ENCODE measurements at places on chromosomes 12 and 14.

DNA sequence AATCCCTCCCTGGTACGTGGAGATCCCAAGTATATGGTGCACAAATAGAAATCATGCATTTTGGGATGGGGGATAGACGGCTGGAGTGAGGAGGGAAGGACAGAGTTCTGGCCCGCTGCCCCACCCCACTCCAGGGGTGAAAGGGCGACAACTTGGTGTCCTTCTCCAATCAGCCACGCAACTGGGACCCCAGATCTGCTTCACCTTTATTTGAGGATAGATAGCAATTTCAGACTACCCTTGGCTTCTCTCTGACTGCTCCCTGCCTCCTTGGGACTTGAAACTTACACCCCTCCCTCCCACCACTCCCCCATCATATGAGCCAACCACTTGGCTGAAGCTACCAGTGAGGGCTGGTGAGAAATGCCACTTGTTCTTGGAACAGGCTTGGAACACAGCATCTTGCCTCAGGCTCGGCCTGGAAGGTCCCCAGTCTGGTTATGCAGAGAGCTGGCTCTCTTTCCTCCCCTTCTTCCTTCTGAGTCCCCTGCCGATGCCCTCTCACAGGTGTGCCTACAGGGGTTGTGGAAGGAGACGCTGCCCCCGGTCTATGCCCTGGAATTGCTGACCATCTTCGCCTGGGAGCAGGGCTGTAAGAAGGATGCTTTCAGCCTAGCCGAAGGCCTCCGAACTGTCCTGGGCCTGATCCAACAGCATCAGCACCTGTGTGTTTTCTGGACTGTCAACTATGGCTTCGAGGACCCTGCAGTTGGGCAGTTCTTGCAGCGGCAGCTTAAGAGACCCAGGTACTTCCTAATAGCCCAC is 8.1 kb downstream of the OAS3 start:
- DNase-seq = no peak

GRCh38 chr14:35934499-35934898 is 108.4 kb downstream of the BRMS1L start:
- DNase-seq = no peak

DNA sequence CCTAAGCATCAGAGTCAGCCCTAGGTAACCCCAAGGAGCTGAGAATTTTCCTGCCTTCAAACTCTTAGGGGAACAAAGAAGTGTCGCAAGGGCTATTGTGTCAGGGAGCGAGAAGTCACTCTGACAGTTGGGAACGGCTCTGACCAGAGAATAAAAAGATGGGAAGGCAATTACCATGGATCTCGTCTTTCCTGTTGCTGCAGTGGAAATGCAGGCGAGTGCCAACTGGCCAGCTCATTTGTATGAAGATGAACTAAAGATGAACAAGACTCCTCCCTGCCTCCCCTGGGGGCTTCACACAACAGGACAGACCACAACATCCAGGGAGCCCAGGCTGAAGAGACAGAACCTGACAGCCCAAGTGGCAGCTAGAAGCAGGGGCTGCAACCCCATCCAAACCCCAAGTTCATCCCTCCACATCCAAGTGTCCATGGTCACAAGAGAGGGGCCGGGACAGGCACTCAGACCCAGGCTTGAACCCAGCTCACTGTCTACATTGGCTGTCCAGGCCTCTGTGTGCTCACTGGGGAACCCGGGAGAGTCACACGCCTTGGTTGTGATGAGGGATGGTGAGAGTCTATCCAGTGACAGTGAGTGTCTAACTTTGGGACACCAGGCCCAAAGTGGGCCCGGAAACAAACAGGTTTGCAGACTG is 322.4 kb downstream of the BCL11B start:
- no peak for DNase-seq

DNA sequence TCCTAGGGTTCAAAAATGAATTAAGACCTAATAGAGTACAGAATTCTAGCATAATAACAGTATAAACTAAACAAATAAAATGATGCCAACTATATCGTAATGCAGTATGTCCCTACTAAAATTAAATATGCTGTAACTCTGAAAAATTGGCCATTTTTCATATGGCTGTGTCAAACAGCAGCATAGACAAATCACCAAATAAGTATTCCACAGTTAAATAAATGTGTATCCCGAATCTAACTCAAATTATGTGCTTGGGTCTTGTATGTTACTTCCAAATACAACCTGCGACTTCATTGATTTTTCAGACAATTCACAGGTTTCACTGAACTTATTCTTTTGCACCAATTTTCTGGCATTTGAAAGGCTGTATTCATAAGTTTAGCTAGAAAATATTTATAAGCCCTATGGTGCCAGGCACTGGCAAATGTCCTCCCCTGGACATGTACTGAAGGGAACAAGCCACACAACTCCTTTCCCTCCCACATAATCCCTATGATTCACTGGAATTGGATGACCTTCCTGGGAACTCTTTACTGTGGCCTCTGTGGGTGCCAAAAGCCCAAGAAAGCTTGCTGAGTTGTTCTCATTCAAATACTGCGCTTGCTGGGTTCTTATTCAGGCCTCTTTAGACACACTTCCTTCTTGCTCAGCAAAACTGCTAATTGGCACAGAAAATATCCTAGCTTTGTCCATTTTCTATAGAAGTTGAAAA is 108.8 kb downstream of the KITLG start:
- DNase-seq = no peak

DNA sequence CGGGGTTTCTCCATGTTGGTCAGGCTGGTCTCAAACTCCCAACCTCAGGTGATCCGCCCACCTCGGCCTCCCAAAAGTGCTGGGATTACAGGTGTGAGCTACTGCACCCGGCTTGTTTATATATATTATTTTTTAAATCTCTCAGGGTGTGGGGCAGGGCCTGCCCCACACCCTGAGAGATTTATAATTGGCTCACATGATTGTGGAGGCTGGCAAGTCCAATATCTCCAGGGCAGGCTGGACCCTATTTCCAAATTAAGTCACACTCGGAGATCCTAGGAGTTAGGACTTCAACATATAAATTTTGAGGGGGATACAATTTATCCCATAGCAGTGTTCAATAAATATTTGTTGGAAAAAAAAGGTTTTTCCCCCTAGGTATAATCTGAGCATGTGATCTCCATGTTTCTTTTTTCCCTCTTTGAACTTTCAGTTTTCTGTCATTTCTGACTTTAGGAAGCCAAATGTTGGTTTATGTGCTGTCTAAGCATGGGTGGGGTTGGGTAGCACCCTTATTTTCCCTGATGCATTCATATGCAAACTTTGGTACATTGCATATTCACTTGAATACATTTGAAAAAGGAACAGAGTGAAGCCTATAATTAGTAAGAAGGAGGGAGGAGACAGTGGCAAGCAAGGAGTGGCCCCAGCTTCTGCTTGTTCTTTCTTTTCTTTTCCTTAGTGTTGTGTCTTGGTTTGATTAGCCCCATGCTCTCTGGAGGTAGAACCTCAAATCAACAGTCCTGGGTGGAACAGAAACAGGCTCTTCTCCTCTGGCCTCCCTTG is 8.7 kb upstream of the A2ML1 start:
- DNase-seq = no peak

DNA sequence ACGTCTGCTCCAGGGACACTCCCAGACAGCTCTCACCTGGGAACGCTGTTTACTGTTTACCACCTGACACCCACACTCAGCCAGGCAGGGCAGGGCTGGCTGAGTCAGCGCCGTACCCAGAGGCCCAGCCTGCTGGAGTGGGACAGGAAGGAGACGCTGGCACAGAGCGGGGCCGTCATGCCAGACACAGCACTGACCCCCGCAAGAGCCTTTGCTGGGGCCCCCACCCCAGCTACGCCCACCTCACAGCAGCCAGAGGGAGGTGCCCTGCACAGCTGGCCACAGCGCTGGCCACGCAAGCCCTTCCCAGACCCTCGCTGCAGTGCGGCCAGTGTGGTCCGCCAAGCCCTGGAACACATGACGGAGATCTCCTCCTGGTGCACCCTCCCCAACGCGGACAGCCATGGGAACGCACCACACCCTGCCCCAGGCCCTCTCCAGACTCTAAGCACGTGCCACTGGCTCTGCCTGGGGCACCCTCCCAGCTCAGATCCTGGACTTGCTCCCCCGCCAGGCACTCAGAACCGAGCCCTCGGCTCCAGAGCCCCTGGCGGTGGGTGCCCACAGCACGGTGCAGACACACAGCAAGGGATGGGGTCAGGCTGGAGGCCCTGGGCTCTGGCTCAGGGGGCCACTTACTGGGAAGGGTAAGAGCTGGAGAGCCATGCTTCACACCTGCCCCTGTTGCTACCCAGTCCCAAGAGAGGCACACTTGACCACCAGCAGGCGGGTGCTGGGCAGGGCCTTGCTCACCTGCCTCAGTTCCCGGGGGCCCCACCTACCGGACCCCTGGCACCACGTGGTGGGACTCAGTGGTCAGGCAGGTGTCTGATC is 5.7 kb downstream of the AHNAK2 start:
- peak; percentile 61 for DNase-seq

DNA sequence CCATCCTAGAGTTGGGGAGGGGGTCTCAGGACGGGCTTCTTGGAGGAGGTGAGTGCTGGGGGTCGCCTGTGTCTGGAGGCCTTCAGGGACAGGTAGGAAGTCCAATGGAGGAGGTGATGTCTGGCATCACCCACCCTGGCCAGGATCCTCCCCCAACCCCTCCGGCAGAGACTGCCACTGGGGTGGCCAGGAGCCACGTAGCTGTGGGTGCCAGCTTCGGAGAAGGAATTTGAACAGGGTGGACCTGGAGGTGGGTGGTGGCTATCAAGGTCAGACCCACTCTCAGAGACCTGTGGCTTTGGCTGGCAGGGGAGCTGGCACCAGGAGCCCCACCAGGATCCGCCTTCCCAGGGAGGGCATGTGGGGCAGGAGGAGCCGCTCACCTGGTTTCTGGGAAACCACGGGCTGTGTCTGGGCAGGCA is 9.1 kb downstream of the CEP170B start:
- DNase-seq = no peak

DNA sequence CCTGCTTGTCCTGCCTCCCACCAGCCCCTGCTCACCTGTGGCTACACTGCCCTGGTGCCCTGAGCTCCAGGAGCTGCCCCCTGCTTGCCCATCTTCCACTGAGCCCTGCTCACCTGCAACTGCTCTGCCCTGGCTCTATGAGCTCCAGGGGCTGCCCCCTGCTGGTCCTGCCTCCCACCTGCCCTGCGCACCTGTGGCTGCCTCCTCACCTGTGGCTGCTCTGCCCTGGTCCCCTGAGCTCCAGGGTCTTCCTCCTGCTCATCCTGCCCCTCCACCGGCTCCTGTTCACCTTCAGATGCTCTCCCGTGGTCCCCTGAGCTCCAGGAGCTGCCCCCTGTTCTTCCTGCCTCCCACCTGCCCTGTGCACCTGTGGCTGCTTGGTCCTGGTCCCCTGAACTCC is 247.6 kb downstream of the TMEM121 start:
- DNase-seq = no peak

GRCh38 chr14:85165094-85165493 is 364.9 kb upstream of the FLRT2 start:
- DNase-seq = no peak

DNA sequence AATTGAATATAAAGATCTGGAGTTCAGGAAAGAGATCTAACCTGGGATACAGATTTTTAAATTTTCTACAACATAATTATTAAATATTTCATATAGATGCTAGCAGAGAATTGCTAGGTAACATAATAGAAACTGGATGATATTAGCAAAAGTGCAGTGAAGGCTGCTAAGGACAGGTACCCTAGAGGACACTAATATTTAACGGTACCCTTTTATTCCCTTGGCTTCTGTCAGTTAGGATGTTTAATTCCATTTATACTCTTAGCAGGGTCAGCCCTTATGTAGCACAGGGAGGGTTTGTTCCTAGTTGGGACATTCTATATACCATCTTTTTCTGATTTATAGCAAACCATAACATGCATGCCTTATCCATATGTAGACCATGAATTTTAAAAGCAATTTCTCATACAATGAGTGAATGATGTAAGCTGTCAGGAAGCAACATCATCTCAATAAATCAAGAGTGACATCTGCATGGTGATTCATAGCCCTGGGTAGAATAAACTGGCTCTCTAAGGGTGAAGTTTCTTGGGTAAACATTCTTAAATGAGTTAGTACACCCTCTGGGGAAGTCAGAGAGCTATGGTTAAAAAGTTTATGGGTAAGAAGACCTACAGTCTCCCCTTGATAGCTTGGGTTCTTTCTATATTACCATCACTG is 404.4 kb upstream of the MGAT4C start:
- DNase-seq = peak; percentile 92

DNA sequence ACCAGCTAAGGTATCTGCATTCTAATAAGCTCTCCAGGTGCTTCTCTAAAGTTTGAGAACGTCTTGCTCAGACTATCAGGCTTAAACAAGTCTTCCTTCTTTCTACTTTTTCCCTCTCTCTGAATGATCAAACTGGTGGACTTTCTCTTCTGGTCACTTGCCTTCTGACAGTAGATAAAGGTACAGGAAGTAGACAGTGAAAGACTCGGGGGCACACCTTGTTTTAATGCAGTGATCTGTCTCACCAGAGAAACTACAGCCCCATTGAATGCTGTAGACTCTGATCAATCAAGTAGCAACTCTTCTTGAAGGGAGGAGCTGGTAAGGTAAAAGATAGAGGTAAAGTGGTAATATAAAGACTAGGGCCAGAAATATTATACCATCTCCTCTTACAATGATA is 48.1 kb upstream of the ATXN7L3B start:
- no peak for DNase-seq

GRCh38 chr14:52961060-52961639 is 10.3 kb upstream of the FERMT2 start:
- peak; percentile 68 for DNase-seq

GRCh38 chr12:18813753-18814152 is 75.8 kb downstream of the CAPZA3 start:
- no peak for DNase-seq
